ENCODE measurements at places on chromosomes 16 and 17. TPM values are rescaled to one million over a fixed set of nuclear protein-coding genes. Genes with fewer than 3 reads are reported as not detected.

The CD300LB gene
- total RNA-seq, result under 0.01 TPM

The SLC5A10 gene
- total RNA-seq, result not detected

The FBXL16 gene
- total RNA-seq, result 9.3 TPM

The MYH10 gene
- total RNA-seq, result 107 TPM

The AOC2 gene
- 0.49 TPM for total RNA-seq

The HSD17B2 gene
- total RNA-seq, result 0.74 TPM

The CSH1 gene
- not detected for total RNA-seq

The SSTR5 gene
- not detected for total RNA-seq

The CCL2 gene
- 0.74 TPM for total RNA-seq

The COQ7 gene
- 32.2 TPM for total RNA-seq

The CACNG1 gene
- total RNA-seq, result 0.25 TPM

The FNDC8 gene
- total RNA-seq, result not detected

The CHST4 gene
- total RNA-seq, result under 0.01 TPM

The VEZF1 gene
- total RNA-seq, result 55.6 TPM
